NCI-H226 (cell line): ENCODE measurements at places on chromosomes 7 and 10.
A peak's percentile ranks its signal among the peaks of the same experiment; 100 is the strongest.

GRCh38 chr10:84405662-84406061, 77.3 kb downstream of the CCSER2 start:
- no peak for DNase-seq

- no peak for DNase-seq
Measured at GRCh38 chr7:29454899-29455451, 108.7 kb upstream of the PRR15 start.

- peak; percentile 0 for DNase-seq
Measured at GRCh38 chr7:7214398-7215347, 32.3 kb downstream of the C1GALT1 start.

DNA sequence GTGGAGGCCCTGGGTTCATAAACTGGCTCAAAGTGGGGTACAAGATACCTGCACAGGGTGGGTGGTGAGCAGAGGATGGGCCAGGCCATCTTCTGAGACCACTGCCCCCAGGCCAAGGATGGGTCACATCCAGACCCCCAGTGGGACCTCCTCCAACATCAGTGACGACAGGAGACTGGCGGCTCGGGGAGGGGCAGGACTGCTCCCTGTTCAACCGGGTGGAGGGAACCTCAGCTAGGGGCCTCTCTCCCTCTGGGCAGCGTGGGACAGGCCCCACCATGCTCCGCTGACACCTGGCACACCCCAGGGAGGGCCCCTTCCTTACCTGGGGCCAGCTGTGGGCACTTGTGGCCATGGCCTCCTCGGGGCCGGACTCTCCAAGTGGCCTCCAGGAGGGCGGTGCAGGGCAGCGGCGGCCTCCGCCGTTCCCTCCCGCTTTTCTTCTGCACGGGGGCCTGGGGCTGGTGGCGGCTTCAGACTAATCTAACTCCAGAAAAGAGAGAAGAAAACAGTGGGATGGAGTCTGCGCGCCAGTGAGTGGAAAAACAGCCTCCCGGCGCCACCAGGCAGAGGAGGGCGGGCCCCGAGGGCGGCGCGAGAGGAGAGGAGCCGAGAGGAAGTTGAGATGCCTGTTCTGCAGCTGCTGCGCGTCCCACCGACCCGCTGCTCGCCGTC, at the start of gene CALHM2:
CALHM2 (minus strand) TSS at position 540 of the 675 bp plus-strand sequence. CDS start 2,429 bp downstream, outside the sequence.
- peak; percentile 61 for DNase-seq

- DNase-seq: no peak
Measured at GRCh38 chr10:86833969-86834368, 77.5 kb downstream of the BMPR1A start.

DNA sequence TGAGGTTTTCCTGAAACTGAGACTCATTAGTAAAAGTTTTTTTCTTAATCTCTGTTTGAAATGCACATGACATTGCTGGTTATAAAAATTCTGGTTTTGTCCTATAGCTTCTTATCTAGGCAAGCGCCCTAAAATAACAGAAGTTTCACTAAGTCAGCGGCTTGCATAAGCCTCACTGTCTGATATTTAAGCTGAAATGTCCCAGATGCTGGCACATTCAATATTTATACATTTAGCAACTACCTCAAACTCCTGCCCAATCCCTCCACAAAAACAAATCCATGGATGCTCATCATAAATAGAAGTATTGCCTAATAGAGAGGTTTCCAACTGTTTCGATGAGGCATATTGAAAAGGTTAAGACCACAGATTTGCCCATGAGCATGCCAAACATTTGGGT, 83.1 kb upstream of the EGR2 start:
- DNase-seq: no peak

GRCh38 chr10:46552526-46553237, 3.8 kb downstream of the GPRIN2 start:
- DNase-seq: no peak

- no peak for DNase-seq
Measured at GRCh38 chr7:128530855-128531104, 54.2 kb downstream of the METTL2B start.

GRCh38 chr7:39317107-39317506, 249.1 kb upstream of the YAE1 start:
- no peak for DNase-seq

- no peak for DNase-seq
Measured at GRCh38 chr7:31017032-31017675, 35.0 kb upstream of the ADCYAP1R1 start.

DNA sequence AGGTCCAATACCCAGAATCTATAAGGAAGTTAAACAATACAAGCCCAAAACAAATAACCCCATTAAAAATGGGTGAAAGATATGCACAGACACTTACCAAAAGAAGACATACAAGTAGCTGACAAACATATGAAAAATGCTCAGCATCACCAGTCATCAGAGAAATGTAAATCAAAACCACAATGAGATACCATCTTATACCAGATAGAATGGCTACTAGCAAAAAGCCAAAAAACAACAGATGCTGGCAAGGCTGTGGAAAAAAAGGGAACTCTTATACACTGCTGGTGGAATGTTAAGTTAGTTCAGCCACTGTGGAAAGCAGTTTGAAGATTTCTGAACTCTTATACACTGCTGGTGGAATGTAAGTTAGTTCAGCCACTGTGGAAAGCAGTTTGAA, 331.1 kb downstream of the KIF20B start:
- no peak for DNase-seq

- no peak for DNase-seq
Measured at GRCh38 chr10:127406018-127406550, 143.0 kb upstream of the NPS start.

DNA sequence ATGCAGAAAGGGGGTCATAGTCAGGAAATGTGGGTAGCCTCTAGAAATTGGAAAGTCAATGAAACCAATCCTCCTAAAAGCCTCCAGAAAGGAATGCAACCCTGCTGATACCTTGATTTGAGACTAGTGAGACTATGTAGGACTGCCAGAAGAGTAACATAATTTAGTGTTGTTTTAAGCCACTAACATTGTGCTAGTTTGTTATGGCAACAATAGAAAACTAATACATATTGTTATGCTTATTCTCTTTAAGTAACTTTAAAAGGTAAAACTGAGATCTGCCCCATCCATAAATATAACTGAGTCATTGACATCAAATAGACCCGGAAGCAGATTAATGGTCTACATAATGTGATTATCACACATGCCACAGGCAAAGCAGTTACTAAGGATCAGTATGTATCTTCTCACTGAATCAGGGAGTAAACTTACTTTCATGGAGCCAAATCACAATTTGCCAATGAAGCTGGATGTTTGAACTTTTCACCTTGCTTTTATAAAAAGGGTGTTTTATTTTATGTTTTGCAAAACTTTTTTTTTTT, 146.4 kb upstream of the TMEM106B start:
- DNase-seq: no peak

DNA sequence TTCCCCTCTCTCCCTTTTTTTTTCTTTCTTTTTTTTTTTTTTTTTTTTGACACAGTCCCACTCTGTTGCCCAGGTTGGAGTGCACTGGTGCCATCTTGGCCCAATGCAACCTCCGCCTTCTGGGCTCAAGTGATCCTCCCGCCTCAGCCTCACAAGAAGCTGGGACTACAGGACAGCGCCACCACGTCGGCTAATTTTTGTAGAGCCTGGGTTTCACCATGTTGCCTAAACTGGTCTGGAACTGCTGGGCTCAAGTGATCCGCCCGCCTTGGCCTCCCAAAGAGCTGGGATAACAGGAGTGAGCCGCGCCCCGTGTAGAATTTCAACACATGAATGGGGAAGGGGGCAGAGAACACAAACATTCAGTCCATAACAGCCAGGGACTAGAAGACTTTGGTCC, 2.6 kb upstream of the SP4 start:
- no peak for DNase-seq

DNA sequence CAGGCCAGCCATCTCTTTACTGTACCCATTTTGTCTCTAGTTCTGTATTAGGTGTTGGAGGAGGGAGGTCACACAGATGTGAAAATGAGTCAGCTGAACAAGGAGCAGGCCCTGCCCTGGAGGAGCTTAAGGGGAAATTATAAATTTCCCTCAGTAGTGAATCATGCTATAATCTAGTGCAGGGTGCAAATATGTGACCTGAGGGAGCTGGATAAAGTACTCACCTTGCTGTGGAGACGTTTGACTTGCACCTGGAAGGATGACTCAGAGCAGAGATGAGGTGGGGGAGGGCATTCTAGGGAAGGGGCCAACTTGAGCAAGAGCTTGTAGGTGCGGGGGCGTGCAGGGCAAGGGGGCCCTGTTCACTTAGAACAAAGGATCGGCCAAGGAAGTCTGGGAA, 610.6 kb downstream of the SDK1 start:
- peak; percentile 43 for DNase-seq

- no peak for DNase-seq
Measured at GRCh38 chr10:70312972-70313371, 29.2 kb upstream of the NPFFR1 start.

- DNase-seq: no peak
Measured at GRCh38 chr7:35365523-35365922, 111.6 kb upstream of the TBX20 start.

DNA sequence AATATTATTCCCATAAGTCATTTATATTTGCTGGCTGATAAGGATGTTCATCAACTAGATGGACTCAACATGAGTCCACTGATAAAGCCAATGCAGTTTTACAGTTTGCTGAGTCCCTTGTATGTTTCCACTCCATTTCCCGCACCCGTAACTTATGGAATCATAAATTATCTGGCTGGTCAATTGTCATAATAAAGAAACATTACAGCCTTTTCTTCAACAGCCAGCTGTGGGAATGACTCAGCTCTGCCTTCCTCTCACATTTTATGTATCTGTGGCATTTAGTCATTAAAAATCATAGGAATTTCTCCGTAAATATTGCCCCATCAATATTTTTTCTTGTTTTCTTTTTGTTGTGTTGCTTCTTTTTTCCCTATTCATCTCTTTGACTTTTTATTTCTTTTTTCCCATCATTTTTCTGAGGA, 22.3 kb upstream of the TMEM26 start:
- peak; percentile 51 for DNase-seq

DNA sequence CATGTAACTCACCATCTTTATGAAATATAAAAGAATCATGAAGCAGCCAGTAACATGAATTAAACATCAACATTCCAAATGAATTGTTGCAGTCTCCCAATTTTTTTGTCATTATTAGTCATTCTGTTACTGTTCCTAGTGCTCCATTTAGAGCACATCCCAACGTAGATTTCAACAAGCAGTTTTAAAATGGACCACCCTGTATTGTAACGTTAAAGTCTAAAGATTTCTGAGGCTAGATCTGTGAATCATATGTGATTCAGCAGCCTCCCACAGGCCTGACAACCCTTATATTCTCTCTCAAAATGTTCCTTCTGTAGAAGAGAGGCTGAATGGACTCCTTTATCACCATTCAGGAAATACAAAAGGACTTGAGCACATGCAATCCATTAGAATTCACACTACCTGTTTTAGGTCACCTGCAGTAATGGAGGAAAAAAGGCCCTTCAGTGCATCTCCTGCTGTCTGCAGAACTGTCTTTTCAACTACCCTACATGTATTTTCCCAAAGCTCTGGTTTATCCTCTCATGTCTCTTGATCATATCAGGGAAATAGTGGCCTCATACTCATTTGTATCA, 81.4 kb downstream of the CACNA2D1 start:
- DNase-seq: peak; percentile 55

DNA sequence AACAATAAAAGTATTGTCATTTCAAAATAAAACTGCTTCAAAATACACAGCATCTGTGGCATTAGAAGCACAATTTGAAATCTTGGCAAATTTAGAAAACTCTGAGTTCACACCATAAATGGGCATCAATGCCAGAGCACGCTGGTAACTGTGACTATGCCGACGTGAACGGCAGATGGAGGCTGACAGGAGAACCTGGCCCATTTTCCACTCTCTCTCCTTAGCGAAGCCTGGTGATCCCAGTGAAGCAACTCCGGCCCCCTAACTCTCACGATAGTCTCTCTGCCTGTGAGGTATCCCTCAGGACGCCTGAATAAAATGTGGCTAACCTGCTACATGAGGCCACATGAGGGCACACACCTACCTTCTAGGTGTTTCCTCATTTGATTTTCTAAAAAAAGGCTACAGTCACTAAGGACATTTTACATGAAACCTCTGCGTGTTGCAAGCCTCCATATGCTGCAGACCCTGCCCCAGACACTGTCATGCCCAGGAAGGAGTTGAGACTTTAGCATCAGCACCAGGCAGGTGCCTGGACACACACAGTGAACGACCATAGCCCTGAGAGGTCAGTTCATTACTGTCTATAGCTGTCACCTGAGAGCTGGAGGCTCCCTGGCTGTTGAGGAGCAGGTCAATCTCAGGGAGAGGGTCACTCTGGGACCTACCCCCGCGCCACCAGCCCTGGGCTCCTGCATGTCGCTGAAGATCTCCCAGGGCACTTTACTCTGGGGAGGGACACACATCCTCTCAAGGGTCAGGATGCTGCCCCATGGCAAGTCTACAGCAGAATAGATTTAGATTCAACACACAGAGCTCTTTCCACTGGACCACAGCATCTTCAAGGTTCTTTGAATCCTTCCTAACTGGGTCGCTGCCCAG, 62.9 kb upstream of the CAMK2B start:
- DNase-seq: no peak

DNA sequence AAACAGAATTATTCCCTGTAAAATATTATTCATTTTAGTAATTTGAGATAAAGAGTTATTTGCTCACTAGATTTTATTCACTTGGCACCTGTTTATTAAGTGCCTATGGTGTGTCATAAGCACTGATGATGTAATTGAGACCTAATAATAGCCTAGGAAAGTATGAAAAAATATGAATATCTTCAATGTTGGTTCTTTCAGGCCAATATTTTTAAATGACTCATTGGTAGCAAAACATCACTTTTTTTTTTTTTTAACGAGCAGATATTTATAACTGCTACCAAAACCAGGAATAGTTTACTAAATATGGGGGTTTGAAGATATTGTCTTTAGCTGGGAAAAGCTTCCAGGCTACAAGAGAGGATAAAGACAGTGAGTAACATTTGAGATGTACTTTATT, 228.0 kb downstream of the PRKG1 start:
- no peak for DNase-seq

- DNase-seq: no peak
Measured at GRCh38 chr10:47331954-47332353, 9.7 kb downstream of the GDF2 start.

DNA sequence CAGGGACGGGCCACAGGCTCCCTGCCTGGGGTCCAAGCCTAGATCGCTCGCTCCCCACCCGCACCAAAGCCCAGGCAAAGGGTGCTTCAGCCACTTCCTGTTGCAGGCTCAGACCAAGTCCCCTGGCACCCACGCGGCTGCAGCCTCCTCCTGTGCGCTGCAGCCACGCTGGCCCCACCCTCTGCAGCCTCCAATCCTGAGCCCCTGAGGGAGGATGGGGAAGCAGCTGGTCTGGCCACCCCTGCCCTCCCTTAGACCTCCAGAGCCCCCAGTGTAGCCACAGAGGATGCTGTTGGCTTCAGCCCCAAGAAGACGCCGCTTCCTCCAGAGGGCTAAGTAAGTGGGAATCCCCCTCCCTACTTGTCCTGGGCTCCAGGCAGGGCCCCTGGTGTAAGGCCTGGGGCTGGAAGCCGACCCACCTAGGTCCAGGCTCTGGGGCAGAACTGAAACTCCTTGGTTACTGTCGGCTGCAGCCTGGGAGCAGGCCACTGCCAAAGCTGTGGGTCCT, 9.4 kb downstream of the LIMK1 start:
- no peak for DNase-seq

- no peak for DNase-seq
Measured at GRCh38 chr10:84423719-84424118, 95.3 kb downstream of the CCSER2 start.
